Kidney (tissue), 22 donors: ENCODE measurements at places on chromosomes 4 and X. TPM values are rescaled to one million over a fixed set of nuclear protein-coding genes. Genes with fewer than 3 reads are reported as not detected.

DNA sequence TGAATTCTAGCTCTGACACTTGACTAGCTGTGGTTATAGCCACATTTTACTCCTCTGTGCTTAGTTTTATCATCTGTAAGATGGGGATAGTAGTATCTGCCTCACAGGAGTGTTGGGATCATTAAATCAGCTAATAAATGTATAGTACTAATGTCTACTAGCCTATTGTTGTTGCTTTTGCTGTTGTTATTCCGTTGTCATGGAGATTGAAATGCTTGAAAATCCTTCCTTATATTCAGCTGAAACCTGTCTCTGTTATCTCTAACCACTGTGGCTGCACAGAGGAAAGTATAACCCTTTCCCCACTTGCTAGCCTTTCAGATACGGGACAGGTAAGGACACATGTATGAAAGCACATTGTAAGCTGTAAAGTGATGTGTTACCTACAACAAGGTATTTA, 33.9 kb downstream of the CLCN5 start:
- no peaks in the 10 kb centered on the region for H3K27me3 ChIP-seq
- H3K36me3 ChIP-seq: no peaks in the 10 kb centered on the region
- DNase-seq: no peak

IL21 gene
- total RNA-seq: not detected

ATOH1 gene
- total RNA-seq: not detected

GRCh38 chrX:20252381-20253231, 14.1 kb downstream of the RPS6KA3 start:
- H3K27ac ChIP-seq: no peak overlapping the region
- H3K27me3 ChIP-seq: no peaks in the 10 kb centered on the region
- no peaks in the 10 kb centered on the region for H3K36me3 ChIP-seq
- peaks cover 2% of the 10 kb centered on the region for H3K4me1 ChIP-seq
- H3K4me3 ChIP-seq: no peak overlapping the region

DNA sequence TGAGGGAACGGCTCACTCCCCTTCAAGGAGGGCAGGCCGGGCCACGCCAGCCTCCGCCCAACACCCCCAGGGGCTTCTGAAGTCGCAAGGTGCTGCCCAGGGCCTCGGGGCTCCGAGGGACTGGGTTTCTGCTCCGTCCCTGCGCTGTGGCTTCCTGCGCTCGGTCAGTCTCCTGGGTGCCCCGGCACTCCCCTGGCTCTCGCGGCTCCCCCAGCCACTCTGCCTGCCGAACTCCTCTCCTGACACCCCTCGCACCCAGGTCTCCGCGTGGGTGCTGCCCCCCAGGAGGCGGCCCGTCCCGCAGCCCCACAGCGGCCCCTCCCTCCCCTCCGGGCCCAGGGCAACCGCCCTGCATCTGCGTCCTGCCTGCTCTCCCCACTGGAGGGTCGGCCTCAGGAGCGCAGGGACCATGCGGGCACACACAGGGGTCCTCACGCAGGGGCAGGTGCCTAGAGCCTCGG, 151.9 kb downstream of the AFAP1 start:
- no peak overlapping the region for H3K27ac ChIP-seq
- H3K27me3 ChIP-seq: no peaks in the 10 kb centered on the region
- H3K4me3 ChIP-seq: no peak overlapping the region
